ENCODE measurements at places on chromosomes 6 and 20.

GRCh38 chr20:9485614-9486340 lies 28.6 kb upstream of the LAMP5 start:
- DNase-seq, result no peak

- no peak for DNase-seq
These were observed 1.5 kb downstream of the RIOK1 start for GRCh38 chr6:7391151-7391550.

DNA sequence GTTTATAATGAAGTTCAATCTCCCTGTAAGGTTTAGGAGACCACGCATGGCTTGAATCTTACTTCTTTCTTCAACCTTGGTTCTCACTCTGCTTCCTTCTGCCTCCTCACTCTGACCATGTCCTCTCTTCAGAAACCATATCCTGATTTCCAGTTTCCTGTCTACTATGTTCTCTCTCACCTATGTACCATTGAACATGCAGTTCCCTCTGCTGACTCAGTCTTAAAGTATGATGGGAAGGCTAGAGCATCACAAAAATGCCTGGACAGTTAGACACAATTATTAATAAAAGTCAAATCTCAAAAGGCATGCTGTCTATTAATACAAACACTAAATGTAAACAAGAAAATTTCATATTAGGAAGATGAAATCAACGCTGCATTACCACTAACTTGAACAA lies 151.6 kb downstream of the PRKN start:
- no peak for DNase-seq

DNA sequence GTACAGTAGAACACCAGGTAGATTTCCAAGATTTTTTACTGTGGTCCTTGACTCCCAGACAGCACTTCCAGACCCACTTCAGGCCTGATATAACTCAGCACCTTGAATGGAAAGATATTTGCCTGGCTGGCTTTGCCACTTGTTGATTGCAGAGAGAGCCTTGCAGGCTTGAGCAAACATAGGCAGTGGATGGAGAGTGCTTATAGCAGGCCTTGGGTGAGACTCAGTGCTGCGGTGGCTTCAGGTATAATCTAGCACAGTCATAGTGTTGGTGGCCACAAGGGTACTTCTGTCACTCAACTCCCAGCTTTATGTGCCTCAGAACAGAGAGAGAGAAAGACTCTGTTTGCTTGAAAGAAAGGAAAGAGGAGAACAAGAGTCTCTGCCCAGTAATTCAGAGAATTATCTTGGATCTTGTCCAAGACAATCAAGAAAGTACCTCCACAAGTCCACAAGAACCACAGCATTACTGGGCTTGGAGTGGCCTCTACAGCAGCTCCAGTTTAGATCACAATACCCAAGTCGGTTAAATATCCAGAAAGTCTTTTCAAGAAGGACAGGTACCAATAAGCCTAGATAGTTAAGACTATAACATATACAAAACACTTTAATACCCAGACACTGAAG lies 70.5 kb upstream of the FKBP1C start:
- no peak for DNase-seq

- DNase-seq, result no peak
These were observed 22.2 kb upstream of the SERPINB1 start for GRCh38 chr6:2863901-2864300.

- DNase-seq, result no peak
These were observed 6.5 kb upstream of the GATA5 start for GRCh38 chr20:62482146-62482809.

DNA sequence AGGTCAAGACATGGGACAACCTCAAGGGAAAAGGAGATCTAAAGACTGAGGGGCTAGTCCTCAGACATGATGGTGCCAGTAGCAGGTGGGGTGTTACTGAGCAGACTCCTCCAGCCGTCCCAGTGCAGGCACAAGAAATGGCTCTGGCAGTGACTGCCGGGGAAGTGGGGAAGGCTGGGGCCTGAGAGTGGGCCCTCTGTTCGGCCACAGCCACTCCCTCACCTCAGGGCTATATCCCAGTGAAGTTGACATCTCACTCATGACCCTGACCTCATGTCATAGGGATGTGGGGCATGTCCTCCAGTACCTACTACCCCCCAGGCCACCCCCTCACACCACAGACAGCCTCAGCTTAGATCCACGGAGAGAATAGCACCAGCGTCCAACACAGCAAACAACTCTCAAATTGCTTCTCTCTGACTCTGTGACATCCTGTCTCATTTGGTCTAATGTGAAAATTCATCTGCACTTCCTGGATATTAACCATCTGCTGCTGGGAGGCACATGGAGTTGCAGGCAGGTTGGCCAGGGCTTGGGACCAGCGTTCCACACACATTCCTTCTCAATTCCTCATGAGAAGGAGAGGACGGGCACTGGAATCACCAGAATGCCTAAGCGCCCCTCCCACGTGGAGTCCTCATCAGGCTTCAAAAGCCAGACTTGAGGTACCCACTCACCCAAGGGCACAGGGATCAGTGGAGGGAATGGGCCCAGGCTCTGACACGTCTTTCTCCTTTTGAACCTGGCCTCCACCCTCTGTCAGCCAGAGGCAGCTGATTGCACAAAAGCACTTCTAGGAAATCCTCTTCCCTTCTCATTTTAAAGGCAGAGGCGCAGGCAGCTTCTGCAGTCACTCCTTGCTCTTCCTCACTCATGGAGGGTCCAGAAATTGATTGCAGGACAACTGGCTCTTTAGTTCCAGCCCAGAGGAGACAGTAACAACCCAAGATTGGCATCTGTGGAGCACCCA lies 163.6 kb upstream of the CST7 start:
- DNase-seq, result peak; percentile 47
